ENCODE measurements at places on chromosomes 4 and X.

DNA sequence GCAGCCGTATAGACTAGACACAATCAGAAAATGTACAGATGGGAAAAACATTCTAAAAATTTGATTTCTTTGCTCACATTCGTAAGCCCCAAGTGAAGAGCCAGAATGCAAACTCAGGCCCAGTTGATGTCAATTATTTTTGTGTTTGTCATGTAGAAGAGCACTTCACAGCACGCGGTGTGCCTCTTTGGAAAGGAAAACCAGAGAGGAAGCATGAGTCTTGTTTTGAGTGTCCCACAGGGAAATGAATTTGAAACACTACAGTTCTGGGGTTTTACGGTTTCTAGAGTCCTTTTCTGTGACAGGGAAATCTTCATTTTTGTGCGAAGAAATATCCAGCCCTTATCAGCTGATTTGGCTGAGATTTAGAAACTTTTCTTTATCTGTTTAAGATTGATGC lies 554.6 kb upstream of the BOD1L1 start:
- DNase-seq: no peak

DNA sequence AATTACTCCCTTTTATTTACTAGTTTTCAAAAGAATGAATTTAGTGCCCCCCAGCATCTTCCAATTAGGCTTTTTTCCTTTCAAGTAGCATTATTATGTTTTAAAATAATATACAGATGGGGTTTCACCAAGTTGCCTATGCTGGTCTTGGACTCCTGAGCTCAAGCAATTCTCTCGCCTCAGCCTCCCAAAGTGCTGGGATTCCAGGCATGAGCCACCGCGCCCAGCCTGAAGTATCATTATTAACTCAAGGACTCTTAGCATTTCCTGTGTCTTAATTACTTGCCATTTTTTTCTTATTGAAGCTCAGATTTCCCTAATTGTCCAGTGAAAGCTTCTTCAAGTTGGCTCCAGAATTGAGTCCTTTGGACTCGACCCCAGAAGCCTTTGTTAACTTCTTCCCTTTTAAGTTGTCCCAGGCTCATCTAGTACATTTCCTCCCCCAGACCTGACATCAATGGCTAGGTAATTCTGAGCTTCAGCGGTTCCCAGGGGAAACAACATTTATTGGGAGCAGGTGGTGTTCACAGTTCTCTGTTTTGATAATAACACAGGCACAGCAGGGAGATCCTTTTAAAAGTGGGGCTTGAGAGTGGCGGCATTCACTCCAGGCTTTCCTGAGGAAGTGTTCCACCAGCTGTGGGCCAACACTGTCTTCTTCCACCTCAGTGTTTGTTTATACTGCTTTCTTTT lies 10.0 kb downstream of the SAT1 start:
- no peak for DNase-seq

GRCh38 chr4:144171697-144172096 lies 31.2 kb upstream of the GYPA start:
- no peak for DNase-seq

- no peak for DNase-seq
Observed at GRCh38 chrX:121011254-121011653, 25.7 kb upstream of the CT47A1 start.

DNA sequence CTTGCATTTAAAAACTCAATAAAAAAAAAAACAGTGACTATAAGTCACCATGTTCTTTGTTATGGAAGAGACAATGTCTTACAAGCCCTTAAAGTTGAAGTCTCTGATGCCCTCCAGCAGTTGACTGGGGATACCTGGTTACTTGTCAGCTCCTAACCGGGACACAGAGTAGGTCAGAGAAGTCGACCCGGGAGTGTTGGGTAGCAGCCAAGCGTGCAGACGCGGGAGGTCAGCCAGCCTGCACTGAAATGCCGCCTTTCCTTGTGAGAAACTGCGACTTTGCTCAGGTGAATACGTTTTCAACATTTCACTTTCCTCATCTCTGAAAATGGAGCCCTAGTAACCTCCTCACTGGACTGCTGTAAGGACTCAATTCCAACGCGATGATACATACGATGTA lies 81.8 kb downstream of the F11 start:
- DNase-seq: no peak

GRCh38 chr4:156784970-156785369 lies 186.6 kb downstream of the PDGFC start:
- no peak for DNase-seq

- DNase-seq: no peak
Observed at GRCh38 chrX:93420525-93421082, 252.8 kb downstream of the NAP1L3 start.

DNA sequence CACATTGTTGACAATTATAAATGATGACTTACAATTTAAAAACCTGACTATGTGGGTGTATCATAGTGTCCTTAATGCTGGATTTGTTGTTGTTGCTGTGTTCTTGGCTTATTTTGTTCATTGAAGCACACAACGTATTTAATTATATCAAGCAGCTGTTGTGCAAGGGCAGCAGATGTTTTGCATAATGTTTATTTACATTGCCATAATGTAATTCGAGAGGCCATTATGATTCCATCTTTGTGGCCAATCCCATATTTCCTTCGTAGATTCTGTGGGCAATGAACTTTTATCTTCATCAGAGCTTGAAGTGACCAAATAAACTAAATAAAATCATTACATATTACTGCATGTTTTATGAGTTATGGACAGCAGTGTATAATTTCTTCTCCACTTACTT lies 422.6 kb upstream of the GALNTL6 start:
- no peak for DNase-seq

GRCh38 chrX:57172544-57172943 lies 35.3 kb upstream of the SPIN2A start:
- no peak for DNase-seq

DNA sequence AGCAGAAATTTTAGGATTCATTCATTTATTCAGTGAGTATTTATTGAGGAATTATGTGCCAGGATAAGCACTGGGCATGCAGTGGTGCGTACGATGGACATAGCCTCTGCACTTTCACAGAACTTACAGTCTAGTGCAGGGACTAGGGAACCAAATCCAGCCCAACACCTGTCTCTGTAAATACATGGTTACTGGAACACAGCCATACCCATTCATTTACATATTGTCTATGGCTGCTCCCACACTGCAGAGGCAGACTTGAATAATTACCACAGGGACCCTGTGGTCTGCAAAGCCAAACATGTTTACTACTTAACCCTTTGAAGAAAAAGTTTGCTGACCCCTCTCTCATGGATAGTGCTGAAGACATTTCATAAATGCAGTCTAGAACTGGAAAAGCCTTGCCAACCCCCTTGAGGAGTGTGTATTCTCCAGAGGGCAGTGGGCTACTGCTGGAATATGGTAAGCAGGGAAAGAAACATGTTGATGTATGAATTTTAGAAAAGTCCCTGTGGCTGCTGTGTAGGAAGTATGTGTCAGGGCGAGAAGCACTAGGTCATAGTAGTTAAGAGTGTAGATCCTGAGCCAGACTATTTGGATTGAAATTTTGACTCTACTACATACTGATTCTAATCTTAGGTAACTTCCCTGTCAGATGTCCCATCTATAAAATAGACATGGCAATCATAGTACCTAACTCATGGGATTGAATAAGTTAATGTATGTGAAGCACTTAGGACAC lies 75.5 kb downstream of the GALNT7 start:
- DNase-seq: no peak

DNA sequence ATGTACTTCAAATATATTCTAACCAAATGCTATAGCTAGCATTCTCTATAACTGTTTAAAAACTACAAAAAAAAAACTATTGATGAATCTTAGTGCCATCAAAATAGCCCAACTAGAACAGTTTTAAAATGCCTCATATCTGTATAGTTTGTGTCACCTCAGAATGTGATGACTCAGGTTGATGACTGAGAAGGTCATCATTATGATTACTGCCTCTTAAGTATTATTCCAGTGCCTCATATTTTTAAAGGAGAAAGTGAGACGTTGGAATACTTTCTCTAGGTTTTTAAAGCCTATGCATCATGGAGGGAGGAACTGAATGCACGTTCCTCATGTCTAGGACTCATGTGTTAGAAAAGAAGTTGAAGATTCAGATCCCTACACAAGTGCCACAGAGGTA lies 88.2 kb downstream of the TMA16 start:
- DNase-seq: no peak

DNA sequence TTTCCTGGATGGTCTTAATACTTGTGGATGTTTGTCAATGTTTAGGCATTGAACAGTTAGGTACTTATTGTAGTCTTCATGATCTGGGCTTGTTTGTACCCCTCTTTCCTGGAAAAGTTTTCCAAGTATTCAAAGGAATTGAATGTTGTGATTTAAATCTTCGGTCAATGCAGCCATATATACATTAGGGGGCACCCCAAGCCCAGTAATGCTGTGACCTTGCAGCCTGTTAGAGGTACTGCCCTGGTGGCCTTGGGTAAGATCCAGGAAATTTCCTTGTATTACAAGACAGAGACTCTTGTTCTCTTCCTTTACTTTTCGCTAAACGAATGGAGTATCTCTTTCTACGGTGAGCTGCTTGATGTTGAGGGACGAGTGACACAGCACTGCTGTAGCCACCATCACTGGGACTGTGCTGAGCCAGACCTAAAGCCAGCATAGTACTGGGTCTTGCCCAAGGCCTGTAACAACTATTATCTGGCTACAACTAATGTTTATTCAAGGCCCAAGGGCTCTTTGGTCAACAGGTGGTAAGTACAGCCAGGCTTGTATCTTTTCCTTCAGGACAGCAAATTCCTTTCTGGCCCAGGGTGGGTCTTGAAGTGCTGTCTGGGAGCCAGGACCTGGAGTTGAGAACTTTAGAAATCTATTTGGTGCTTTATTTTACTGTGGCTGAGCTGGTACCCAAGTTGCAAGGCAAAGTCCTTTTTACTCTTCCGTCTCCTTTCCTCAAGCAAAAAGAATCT lies 118.3 kb upstream of the ATOH1 start:
- no peak for DNase-seq

- DNase-seq: no peak
Observed at GRCh38 chrX:68794461-68794860, 34.4 kb upstream of the EFNB1 start.

DNA sequence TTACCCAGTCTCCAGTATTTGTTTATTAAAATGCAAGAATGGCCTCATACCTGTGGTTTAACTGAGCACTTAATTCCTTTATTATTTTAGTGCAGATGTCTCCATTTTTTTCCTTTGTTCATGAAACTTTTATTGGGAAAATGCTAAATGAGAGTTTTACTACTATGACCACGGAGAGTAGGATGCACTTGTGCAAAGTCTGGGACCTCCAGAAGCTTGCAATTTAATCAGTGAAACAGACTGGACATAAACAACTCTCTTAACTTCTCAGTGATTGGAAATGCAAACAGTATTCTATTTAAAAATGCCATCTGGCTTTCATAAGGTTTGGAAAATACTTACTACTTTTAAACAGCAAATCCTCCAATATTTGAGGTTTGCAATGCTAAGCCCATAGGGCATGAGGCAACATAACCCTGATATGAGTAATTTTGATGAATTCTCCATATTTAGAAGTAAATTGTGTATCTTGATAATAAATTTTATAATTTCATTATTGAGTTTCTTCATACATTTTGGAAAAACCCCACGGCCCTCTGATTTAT lies 718.7 kb upstream of the MAGEB2 start:
- DNase-seq: no peak

GRCh38 chr4:101191302-101192098 lies 155.8 kb downstream of the PPP3CA start:
- peak; percentile 36 for DNase-seq

DNA sequence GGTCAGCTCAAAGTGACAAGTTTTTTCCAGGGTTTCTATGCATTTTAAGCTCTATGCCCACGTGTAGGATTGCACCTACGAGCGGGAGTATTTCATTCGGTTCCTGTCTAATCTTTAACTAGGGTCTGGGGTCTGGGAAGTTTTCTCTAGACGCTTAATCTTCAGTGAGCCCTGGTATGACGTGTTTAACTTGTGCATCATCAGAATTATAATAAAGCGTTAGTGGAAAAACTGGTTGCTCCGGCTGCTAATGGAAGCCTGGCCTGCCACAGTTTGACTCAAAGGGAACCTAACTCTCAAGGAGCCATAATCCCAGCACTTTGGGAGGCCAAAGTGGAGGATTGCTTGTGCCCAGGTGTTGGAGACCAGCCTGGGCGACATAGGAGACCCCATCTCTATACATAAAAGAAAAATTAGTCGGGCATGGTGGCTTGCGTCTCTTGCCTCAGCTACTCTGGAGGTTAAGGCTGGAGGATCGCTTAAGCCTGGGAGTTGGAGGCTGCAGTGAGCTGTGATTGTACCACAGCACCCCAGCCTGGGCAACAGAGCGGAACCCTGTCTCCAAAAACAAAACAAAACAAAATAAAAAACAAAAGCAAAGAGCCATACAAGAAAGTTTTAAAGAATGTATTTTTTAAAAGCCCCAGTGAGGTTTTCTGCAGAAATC lies 30.2 kb downstream of the ARSD start:
- DNase-seq: no peak

DNA sequence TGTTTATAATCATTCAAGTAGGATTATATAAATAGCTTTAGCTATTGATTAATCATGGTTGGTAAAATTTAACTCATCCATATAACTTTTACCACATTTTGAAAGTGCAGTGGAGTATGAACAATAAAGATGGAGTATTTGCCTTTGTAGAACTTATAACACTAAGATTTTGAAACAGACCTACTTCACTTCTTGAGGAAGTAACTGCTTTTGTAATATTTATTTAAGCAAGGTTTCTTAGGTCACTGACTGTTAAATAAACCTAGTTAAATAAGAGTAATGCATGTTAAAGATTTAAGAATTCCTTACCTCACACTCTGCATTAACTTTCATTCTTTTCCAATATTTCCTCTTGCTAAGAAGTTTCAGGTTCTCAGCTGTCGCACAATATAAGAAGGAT lies 242.5 kb downstream of the CFAP299 start:
- no peak for DNase-seq

GRCh38 chrX:21375708-21376009 lies 1.4 kb downstream of the CNKSR2 start:
- DNase-seq: no peak

DNA sequence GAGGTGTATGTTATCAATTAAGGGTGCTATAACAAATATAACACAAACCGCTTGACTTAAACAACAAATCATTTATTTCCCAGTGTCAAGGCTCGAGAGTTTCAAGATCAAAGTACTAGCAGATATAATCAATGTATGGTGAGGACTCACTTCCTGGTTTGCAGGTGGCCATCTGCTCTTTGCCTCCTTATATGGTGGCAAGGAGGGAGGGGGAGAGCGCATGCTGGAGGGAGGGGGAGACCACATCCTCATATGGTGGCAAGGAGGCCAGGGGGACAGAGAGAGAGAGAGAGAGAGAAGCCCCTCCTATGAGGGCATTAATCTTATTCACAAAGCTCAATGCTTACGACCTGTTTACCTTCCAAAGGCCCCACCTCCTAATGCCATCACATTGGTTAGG lies 372.3 kb upstream of the SPOCK3 start:
- DNase-seq: no peak

DNA sequence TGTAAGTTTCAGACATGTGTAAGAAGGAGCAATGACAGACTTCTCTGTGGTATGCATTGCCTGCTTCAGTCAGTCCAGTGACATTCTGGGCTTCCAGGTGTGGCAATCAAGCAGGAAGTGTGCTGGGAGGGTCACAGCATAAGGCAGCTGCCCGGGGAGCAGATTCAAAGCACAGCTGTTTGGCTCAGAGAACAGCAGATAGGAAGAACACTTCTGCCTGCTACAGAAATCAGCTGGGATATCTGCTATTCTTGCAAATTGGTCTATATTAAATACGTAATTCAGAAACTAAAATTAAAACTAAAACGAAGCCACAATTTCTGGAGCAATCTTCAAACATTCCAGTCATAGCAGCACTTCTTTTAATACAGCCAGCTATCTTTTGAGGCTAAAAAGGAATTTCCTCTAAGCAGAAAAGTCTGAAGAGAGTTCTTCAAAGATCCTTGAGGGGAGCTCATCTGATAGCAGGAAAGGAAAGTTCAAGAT lies 47.5 kb upstream of the GALNT7 start:
- no peak for DNase-seq

GRCh38 chr4:143587703-143588102 lies 74.2 kb downstream of the SMARCA5 start:
- no peak for DNase-seq

All from AG04450 (cell line).